ENCODE measurements at places on chromosomes 5 and 9.

GRCh38 chr9:91392435-91392834 lies 30.7 kb upstream of the AUH start:
- DNase-seq: no peak

DNA sequence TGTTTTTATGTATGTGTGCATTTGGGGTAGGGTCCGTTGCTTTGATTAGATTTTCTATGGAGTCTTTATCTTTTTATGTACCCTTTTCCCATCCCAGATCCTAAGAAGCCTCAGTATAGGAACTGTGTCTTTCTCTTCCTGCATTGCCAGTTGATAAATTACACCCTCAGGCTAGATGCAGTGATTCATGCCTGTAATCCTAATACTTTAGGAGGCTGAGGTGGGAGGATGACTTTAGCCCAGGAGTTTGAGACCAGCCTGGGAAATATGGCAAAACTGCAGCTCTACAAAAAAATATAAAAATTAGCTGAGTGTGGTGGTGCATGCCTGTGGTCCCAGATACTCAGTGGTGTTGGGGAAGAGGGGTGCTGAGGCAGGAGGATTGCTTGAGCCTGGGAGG lies 40.2 kb downstream of the NLN start:
- no peak for DNase-seq

- DNase-seq: no peak
Measured at GRCh38 chr5:161094411-161094810, 242.4 kb upstream of the ATP10B start.

- DNase-seq: no peak
Measured at GRCh38 chr9:121809356-121810050, 158.1 kb downstream of the DAB2IP start.

GRCh38 chr9:91103931-91104330 lies 257.8 kb downstream of the AUH start:
- no peak for DNase-seq

DNA sequence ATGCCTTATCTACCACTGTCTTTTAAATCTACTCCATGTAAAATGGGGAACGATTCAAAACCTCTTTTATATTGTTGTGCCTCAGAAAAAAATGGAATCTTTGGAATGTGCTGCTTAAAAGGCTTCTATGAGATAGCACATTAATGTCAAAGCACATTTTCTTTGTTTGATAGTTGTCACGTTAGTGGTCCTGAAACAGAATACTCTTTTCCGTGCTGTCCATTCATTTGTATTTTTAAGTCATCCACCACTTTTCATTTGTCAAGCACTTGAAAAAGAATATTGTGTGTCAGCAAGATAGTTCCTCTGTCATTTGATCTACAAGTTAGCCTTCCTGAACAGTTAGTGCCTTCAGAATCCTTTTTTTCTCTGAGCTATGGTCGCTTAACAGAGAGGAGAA lies 246.9 kb downstream of the MAST4 start:
- no peak for DNase-seq

DNA sequence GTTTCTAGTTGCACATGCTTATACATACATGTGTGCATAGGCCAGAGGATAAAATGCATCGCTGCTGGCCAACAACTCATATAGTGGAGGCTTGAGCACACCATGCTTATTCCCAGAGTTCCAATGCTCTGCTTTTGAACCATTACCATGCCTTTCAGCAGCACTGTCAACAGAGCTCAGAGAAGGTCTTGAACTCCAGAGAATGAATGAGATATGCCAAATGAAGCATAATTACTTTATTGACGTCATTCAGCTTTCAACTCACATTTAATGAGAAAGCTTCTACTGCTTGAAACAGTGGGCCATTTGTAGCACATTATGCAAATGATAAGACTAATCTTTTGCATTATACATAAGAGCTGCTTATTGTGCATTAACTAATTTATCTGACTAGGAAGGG lies 765.3 kb upstream of the GRAMD2B start:
- DNase-seq: no peak

GRCh38 chr9:135573124-135573523 lies 11.6 kb downstream of the PAEP start:
- DNase-seq: no peak

GRCh38 chr5:108054349-108054748 lies 327.5 kb downstream of the FBXL17 start:
- DNase-seq: no peak

- DNase-seq: no peak
Measured at GRCh38 chr5:103003872-103004271, 116.1 kb downstream of the GIN1 start.

GRCh38 chr5:124438903-124439281 lies 307.5 kb downstream of the ZNF608 start:
- no peak for DNase-seq

DNA sequence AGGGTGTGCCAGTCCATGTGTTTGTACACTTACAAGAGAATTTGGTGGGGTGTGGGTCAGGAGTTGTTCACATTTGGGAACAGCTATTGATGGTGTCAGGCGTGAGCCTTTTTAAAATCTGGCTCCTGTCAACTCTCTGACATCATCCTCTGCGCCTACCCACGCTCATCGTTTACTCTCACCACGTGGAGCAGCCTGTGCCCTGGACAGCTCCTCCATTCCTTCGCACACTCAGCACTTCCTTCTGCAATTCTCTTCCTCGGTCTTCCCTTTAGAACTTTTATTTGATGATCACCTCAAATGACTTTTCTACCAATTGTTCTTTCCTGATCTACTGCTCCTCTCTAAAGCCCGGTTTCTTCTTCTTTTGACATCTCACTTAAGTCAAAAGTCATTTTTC lies 42.1 kb upstream of the GNAQ start:
- no peak for DNase-seq

DNA sequence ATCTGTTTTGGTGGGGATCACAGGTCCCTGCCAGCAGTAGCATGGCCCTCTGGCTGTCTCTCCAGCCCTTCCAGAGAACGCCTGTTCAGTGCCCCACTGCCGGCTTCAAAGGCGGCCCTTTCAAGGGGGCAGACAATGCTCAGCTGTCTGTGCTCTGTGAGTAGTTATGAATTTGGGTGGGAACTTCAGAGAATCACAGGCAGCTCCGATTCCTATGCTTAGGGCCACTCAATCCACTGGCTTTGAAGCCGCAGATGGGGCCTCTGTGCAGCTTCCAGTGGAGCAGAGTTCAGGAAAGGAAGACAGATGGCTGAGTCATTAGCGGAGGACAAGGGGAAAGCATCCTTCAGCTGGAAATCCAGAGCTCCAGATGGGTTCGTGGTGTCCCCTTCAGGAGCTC lies 42.4 kb downstream of the NKX2-5 start:
- no peak for DNase-seq

GRCh38 chr5:122770477-122770876 lies 4.4 kb upstream of the SNX2 start:
- no peak for DNase-seq

GRCh38 chr9:114150608-114151007 lies 4.7 kb upstream of the COL27A1 start:
- no peak for DNase-seq

DNA sequence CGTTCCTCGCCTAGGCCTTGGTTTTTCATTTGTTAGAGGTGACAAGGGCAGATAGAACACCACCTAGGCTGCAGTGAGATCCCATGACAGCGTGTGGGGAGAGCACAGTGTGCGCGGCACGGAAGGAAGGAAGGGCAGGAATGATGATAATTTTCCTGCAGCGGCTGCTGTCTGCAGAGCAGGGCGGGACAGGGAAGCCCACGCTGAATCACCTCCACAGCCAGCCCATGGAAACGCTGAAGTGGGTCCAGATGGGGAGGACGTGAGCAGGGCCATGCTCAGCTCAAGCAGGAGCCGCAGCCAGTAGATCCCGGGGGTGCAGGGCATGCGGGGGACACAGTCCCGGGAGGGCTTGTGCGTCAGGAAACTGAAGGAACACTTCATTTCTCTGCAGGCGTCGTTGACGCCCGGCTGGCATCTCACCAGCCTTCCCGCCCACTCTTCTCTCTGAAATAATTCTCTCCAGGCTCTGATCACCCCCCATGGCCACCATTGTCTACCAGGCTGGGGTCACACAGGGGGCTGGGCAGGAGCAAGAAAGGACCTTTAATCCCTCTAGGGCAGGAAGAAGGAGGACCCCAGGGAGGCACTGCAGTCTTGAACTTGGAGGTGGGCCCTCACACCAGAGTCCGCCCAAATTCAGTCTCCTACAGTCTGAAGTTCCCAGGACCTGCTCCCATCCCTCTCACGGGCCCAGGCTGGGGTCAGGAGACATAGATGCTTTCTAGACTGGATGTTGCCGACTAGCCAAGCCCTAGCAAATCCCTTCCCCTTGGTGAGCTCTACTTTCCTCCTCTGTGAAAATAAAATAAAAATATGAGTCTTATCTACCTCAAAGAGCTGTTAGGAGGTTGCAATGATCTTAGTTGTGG lies 20.9 kb upstream of the SYNPO start:
- DNase-seq: no peak

DNA sequence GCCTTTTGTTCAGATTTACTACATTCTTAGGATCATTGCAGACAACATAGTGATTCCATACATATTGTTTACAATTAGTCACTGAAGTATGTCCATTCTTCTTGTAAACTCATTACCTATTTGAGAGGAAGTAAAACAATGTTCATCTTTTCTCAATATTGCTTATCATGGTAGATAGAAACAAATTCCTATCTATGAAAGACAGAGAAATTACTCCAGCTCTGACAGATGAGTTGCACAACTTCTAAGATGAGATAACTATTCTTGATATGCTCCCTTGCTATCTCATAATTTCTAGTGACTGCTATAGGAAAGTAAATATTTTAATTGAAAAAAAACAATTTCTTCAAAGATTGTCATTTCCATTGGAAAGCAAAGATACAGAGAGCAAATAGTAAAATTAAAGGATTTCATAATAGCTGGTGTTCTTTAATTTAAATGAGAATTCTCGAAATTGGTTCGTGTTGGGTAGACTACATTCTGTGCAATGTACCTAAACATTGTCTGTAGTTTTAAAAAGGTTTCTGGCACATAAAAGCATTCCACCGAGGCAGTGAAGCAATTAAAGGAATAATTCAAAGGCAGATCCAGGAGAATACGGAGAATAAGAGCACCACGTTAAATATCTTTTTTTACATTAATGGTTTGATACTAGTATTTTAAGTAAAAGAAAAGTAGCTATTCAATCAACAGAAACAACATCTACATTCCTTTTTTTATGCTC lies 1029.1 kb upstream of the ACO1 start:
- no peak for DNase-seq

DNA sequence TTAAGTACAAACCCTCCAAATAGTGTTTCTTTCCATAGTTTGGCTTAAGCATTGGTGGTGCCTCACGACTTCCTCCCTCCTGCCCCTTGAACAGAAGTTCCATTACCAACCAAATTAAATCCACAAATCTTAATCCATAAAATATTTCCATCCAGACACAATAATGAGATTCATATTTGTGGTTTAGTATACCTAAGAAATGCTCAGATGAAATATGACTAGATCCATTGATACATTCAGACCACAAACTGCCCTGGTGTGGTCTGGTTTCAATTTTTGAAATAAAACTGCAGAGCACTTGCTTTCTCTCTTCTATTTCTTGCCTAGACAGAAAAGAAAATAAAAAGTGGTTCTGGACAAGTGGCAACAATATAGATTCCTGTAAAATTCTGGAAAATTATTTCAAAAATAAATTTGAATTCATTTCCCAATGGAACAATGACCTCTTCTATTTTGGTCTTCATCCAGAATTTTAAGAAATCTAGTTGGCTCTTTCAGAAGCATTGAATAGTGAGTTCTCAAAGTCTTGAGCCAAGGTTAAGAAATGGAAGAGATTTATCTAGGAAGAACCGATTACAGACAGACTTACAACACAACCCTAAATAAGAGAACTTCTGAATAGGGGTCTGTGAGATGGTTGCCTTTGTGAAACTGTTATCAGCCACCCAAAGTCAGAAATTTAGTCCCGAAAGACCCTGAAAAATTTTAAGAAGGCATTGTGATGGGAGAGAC lies 14.0 kb downstream of the TNC start:
- DNase-seq: no peak

DNA sequence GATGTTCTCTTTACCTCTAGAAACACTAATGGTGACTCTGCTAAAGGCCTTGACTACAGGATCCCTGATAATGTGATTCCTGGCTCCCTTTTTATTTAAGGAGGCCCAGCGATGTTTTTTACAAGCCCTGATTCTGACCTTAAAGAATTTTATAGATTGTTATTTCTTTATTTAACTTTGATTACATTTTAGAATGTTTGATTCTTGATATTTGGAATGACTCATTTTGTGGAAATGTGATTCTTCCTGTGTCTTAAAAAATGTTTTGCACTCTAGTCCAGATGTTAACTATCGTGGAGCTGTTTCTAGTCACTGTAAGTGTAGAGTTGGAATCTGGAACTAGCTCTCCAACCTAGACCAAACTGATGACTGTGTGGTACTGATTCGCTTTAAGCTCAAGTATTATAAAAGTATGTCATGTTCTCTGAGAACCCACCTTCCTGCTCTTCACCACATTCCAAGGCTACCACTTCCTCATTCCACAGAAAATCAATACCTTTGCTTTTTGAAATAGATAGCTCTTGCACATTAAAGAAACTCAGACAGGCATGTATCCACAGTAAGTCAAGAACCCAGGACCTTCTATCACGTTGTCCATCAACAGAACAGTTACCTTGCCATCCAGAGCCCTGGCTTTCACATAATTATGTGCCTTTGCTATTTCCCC lies 65.2 kb downstream of the JMY start:
- DNase-seq: no peak

DNA sequence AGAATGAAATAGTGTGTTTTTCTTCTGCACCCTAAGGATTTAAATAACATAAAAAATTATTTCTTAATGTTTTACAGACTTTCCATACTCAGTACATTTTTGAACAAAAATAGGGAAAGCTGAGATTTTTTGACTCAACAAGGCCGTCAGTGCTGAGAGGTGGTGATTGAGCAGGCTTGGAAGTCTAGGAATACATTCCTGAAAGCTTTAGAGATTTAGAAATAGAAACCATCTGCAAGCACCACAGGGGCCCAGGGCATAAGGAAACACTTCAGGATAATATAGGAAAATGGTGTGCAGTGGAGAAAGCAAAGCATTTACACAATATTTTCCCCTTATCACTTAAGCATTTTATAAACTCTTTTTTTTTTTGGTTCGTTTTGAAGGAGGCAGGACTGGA lies 5.2 kb downstream of the BASP1 start:
- DNase-seq: no peak

- DNase-seq: peak; percentile 74
Measured at GRCh38 chr5:75037106-75037505, 15.3 kb downstream of the GCNT4 start.

DNA sequence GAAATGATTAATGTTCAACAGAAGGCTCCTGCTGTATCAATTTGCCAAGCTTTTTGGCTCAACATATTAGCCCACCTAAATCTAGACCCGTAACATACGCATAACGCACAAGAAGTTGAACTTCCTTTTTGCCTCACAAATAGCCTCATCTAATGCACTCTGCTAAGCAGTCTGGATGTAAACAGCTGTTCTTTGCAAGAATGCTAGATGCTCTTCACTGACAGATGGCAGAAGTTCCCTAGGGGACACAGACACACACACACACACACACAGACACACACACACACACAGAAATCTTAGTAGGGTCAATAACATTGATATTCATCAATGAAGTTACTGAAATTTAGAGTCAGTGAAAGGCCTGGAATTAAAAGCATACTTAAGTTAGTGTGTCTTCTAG lies 13.2 kb upstream of the PCA3 start:
- no peak for DNase-seq

GRCh38 chr5:155017610-155018009 lies 4.1 kb downstream of the KIF4B start:
- DNase-seq: no peak
